Astrocyte of the cerebellum (primary cell): ENCODE measurements at places on chromosomes 6 and 20.
A peak's percentile ranks its signal among the peaks of the same experiment; 100 is the strongest.

GRCh38 chr6:143745166-143746133, 67.7 kb downstream of the PHACTR2 start:
- DNase-seq = peak; percentile 80

- DNase-seq = no peak
These were observed 226.5 kb upstream of the CITED2 start for GRCh38 chr6:139600919-139601475.

- no peak for DNase-seq
These were observed 125.2 kb downstream of the BMP2 start for GRCh38 chr20:6892724-6893123.

DNA sequence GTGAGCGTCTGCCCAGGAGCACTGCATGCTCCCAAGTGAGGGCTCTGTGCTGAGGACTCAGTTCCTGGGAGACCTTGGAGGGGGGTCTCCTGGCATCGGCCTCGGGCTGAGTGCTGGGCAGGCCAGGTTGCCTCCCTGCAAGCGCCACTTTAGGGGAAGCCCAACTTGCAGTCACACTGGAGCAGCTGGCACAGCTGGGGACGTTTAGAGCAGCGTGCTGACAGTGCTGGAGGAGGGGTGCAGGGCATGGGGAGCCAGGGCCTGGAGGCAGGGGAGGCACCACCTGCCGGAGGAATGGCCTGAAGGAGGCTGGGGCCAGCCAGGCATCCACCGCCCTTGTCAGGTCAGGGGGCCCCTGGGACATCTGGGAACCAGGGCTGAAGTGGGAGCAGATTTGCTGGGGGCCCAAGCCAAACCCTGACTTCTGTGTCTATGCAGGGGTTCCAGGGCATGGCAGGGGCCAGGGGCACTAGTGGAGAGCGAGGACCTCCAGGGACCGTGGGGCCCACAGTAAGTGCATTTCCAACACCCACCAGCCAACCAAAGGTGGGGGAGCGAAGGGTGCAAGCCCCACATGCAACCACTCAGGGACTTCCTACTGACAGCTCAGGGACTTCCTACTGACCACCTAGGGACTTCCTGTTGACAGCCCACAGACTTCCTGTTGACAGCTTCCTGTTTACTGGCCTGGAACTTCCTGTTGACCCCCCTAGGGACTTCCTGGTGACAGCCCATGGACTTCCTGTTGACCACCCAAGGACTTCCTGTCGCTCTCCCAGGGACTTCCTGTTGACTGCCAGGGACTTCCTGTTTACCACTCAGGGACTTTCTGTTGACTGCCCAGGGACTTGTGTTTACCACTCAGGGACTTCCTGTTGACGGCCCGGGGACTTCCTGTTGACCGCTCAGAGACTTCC, 33.6 kb downstream of the COL20A1 start:
- DNase-seq = no peak

GRCh38 chr6:38080360-38080759, 260.8 kb downstream of the ZFAND3 start:
- no peak for DNase-seq
